ENCODE measurements at places on chromosomes 11 and 22. TPM values are rescaled to one million over a fixed set of nuclear protein-coding genes. Genes with fewer than 3 reads are reported as not detected.

DNA sequence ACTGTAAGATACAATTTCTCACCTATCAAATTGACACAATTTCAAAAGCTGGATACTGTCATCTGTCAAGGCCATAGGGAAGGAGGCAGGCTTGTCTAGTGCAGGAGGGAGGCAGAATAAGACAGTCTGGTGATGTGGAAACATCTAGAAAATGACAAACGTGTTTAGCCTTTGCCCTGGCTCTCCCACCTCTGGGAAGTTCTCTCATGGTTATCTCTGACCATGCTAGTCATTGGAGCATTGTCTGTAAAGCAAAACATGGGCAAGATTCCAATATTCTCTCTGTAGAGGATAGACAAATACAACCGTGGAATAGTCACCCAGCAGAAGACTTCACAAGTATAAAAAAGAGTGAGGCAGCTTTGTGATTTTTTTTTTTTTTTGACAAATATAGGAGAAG, 9.1 kb upstream of the SERHL2 start:
- DNase-seq = no peak

Gene CRYAB
- 886 TPM for polyA plus RNA-seq

Gene C11orf87
- 0.06 TPM for polyA plus RNA-seq

Gene WNT7B
- polyA plus RNA-seq = 0.10 TPM

Gene DERL3
- polyA plus RNA-seq = 0.66 TPM

DNA sequence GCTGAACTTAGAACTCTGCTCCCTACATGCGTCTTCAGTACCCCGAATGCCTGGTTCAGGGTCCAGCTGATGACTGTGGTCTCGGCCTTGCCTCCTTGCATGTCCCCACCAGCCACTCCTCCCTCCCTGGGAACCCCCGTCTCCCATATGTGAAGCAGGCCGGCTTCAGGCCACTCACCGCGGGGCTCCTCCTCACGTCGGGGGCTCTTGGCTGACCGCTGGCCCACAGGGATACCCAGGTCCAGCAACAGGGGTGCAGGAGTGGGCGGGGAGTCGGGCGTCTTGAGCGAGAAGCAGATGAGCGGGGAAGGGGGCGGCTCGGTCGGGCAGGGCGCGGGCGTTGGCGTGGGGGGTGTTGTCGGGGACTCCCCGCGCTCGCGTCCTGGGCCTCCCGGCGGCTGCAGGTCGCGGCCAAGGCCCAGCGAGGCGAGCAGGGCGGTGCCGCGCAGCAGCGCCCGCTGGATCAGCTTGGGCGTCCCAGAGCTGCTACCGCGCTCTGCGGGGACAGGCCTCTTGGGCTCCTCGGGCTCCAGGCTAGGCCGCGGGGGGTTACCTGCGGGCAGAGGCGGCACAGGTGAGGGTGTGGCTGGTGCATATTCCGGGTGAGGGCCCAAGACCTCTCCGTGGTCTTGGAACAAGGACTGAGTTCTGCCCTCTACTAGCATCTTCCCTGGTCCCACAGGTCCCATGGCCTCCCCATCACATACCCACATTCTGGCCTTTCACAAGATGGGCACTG, 3.8 kb upstream of the KCNK7 start:
- DNase-seq = no peak

- DNase-seq = no peak
Measured at GRCh38 chr11:2314525-2315394, 12.9 kb downstream of the TSPAN32 start.

DNA sequence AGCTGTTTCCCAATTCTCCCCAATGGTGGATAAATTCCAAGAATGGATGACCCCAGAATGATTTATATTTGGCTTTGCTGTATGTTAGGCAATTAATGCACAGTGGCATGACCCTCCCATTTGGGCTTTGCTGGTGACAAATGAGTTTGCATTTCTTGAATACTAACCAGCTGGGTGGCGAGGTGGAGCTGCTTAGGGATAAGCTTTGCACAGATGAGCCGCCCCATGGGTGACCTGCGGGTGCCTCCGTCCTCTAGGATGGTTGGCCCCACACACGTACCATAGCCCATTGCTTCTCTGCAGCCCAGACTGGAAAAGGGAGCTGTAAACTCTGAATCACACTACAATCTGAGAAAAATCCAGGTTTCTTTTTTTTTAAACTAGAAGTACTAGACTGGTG, 94.6 kb downstream of the NTM start:
- no peak for DNase-seq

GRCh38 chr11:8323161-8323935, 59.7 kb upstream of the LMO1 start:
- no peak for DNase-seq

- no peak for DNase-seq
Measured at GRCh38 chr11:4039011-4039410, 55.6 kb upstream of the RRM1 start.

GRCh38 chr11:84019571-84020194, 733.5 kb upstream of the CCDC90B start:
- no peak for DNase-seq

DNA sequence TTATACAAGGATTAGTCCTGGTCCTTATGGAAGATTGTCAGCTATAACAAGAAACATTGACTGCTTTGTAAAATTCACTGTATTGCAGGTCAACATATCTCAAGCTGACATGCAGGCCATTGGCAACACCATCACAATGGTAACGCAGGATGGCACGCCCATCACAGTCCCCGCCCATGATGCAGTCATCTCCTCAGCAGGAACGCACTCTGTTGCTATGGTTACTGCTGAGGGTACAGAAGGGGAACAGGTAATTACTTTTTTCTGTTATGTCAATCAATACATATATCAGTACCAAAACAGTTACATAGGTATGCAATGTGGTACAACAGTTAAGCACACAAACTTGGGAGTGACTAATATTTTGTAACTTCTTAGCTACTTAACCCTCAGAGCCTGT, 55.3 kb downstream of the ZNF143 start:
- no peak for DNase-seq

GRCh38 chr22:33652615-33653014, 267.7 kb downstream of the LARGE1 start:
- no peak for DNase-seq

Gene KRTAP5-8
- not detected for polyA plus RNA-seq

- DNase-seq = no peak
Measured at GRCh38 chr11:1307998-1308742, 1.3 kb downstream of the TOLLIP start.

GRCh38 chr11:35064114-35064800, 74.7 kb upstream of the CD44 start:
- DNase-seq = no peak

DNA sequence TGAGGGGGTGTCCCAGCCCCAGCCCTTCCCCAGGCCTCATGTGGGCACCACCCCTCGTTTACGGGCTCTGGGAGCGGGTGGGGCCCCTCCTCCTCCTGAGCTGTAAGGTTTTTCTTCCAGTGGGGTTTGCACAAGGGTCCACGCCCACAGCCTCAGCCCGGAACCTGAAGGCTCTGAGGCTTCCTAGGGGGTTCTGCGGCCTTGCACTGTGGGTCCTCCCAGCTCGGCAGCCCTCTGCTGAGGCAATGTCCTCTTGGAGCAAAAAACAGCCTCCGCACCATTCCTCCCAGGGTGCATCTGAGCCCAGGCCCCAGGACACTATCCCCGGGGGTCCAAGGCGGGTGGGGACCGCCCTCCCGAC, 14.1 kb downstream of the H19 start:
- no peak for DNase-seq

GRCh38 chr11:1669546-1670218, 27.3 kb upstream of the KRTAP5-6 start:
- DNase-seq = peak; percentile 88

- no peak for DNase-seq
Measured at GRCh38 chr22:39185601-39186012, 33.1 kb upstream of the CBX7 start.

Gene KCNJ1
- 0.30 TPM for polyA plus RNA-seq

DNA sequence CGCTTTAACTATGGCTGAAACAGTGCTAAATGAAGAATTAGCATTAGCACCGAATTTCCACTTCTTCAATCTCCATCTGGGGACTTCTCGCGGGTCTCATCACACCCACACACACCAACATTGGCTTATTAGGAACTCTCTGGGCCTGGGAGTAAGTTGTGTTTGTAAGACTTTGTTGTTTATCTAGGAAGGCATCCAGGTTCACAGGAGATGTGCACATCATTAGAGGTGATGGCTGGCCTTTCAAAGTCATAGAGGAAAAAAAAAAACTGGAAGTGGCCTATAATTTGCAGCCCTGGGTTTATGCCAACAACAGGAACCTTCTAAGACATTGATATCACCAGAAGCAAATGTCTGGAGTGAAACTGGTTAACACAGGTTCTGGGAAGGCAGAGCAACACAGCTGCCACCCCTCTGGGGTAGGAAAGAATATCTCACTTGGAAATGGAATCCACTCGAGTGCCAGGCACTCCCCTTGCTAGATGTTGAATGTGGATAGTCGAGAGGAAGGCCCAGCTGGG, 84.5 kb downstream of the TRAF6 start:
- no peak for DNase-seq

Gene CNIH2
- 2.3 TPM for polyA plus RNA-seq

- DNase-seq = no peak
Measured at GRCh38 chr11:17277024-17277584, 565 bp downstream of the NUCB2 start.

Gene RNF215
- polyA plus RNA-seq = 10.5 TPM

Gene KCNQ1
- polyA plus RNA-seq = 2.1 TPM

GRCh38 chr22:18091916-18092526, 14.2 kb downstream of the PEX26 start:
- DNase-seq = no peak

DNA sequence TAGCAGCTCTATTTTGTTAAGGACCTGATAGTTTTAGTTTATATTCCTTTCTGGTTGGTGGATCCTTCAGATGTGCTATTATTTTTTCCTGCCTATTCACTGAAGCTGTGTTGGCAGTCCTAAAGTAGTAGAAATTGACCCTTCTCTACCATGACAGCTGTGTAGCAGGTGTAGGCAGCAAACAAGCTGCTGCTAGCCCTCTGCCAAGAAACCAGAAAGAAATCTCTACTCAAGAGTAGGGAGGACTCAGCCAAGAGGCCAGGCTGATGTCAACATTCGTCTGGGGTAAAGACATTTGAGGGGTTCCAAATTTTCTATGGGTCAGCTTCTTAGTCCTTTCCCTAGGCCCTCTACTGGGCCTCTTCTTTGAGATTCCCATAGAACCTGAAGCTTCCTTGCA, 51.2 kb downstream of the CSTF3 start:
- peak; percentile 4 for DNase-seq

- no peak for DNase-seq
Measured at GRCh38 chr22:22576244-22576988, 17.4 kb upstream of the PRAME start.

GRCh38 chr22:36256478-36256877, 3.5 kb downstream of the APOL1 start:
- DNase-seq = no peak

GRCh38 chr11:66473608-66474515, 6.4 kb upstream of the DPP3 start:
- no peak for DNase-seq

- DNase-seq = no peak
Measured at GRCh38 chr11:129307162-129307561, 68.5 kb upstream of the BARX2 start.

Gene CBX7
- 3.7 TPM for polyA plus RNA-seq

Gene OR52I1
- polyA plus RNA-seq = not detected

GRCh38 chr11:127340438-127340837, 339.9 kb upstream of the KIRREL3 start:
- no peak for DNase-seq

Gene MS4A3
- 0.80 TPM for polyA plus RNA-seq

Gene KCNQ1OT1
- polyA plus RNA-seq = 1.3 TPM

Gene HSPA8
- 1,976 TPM for polyA plus RNA-seq

GRCh38 chr11:43467958-43468357, 109.2 kb downstream of the TTC17 start:
- DNase-seq = no peak

Gene IL18
- 0.40 TPM for polyA plus RNA-seq

DNA sequence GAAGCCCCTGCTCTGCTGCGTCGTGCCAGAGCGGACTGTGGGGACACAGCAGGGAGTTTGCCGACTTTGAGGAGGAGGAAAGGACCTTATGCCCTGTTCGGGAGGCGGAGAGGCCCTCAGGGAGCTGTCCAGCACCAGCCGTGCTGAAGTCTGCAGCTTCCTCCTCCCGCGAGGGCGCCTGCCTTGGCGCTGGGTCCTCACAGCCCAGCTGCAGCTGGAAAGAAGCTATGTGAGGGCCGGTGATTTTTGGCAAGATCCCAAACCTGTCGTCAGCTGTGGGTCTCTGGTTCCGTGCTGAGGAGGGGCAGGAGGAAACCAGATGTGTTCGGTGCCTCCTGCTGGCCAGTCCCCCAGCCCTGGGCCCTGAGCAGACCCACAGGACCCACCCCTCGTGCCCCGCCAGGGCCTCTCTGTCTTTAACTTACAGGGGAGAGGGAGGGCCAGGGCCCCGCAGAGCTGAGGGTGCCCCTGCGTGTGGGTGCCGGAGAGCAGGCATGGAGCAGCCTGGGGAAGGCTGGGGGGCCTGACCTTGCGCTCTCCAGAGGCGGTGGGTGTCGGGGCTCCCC, 12.0 kb downstream of the BRSK2 start:
- DNase-seq = no peak

DNA sequence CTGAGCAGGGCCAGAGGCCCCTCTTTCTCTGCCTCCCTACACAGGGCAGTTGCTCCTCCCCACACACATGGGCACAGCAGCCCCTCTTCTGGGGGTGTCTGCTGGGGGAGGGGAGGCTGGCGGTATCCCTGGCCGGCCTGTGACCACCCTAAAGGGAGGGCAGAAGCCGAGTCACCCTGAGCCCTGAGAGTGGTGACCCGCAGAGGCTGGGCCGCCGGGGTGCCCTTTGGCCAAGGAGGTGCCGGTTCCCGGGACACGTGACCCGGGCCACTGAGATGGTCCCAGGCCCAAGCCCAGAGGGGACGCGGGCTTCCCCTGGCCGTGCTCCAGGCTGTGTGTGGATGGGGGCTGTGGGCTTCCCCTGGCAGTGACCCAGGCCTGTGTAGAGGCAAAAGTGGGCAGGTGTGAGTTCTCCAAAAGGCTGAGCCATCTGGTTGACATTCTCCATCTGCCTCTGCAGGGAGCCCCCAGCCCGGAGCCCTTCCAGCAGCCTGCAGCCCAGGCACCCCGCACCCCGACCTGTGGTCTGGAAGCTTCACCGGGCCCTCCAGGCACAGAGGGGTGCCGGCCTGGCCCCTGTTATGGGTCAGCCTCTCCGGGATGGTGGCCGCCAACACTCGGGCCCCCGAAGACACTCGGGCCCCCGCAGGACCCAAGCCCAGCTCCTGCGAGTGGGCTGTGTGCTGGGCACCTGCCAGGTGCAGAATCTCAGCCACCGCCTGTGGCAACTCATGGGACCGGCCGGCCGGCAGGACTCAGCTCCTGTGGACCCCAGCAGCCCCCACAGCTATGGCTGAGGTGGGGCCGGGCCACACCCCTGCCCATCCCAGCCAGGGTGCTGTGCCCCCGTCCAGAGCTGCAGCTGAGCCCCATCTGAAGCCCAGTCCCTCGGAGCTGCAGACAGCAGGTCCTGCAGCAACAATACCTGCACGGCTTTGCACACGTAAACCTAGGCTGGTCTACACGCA, 1.0 kb downstream of the ADM2 start:
- no peak for DNase-seq
